Stimulated activated CD4-positive, alpha-beta T cell treated with anti-CD3 and anti-CD28 coated beads, TNF-alpha, amount 100 ng/mL, for 1 hour (primary cell): ENCODE measurements at places on chromosomes 12 and 14.

DNA sequence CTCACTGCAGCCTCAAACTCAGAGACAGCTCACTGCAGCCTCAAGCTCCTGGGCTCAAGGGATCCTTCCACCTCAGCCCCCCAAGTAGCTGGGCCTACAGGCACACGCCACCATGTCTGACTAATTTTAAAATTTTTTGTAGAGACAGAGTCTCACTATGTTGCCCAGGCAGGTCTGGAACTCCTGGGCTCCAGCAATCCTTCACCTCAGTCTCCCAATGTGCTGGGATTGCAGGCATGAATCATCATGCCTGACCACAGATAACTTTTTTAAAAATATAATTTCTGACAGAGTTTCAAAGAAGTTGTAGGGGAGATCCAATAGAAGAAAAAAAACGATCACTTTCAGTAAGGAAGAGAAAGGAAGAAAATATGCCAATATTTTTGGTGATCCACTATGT is 189.7 kb upstream of the CDKN3 start:
- no peak for DNase-seq

- DNase-seq, result no peak
Measured at GRCh38 chr12:12592930-12593329, 18.7 kb upstream of the CREBL2 start.

DNA sequence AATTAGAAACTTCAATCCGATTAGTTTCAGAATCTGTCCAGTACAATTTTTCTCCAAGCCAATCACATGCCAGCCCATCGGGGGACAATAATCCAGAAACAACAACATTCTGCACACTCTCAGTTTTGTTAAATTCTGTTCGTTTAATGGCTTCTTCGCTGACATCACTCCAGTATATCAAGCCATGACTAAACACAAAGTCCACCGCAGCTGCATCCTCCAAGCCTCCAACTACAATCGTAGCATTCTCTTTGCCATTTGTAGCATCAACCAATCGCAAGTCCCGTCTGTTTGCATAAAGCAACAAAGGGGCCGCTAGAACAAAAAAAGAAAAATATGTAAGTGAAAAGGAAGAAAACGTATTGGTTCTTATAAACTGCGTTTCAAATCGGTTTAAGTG is 22.5 kb downstream of the LRP6 start:
- DNase-seq, result no peak

DNA sequence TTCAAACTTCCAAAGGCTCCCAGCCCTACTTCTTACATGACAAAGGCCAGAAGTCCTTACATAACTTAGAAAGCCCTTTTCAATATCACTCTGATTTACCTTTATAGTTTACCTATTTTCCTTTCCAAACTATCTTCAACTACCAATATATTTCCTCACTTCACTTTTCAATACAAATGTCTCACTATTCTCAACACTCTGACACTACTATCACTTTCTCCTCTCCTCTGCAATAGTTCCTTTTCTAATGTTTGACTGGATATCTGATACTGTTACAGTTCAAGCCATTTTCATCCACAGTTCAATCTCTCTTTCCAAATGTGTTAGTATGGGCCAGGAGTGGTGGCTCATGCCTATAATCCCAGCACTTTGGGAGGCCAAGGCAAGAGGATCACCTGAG is 3.3 kb downstream of the SARNP start:
- DNase-seq, result no peak

- no peak for DNase-seq
Measured at GRCh38 chr14:61737915-61738314, 24.3 kb upstream of the SNAPC1 start.

DNA sequence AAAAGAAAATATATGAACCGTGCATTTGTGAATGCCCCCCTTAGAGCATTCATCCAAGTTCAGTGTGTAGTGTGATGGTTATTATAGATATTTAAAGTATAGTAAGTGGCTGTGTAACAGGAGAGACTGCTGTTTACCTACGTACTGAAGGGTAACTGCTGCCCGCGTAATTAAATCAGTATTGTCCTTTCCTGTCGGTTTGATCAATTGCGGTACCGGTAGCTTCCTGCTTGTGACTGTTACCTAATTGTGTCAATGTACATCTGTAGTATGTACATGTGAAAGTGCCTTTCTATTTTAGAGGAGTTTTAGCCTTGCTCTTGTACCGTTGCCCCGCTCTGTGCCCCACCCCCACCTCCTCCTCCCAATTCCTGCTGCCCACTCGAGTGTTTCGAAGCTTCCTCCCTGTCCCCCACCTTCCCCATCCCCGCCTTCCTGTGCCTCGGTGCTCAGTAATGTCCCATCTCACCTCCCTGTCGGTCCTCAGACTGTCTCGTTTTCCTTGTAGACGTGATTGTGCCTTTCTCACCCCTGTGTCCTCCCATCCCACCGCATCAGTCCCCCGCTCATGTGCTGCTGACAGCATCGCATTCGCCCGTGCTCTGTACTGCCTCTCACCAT is 75.0 kb downstream of the KICS2 start:
- DNase-seq, result no peak

DNA sequence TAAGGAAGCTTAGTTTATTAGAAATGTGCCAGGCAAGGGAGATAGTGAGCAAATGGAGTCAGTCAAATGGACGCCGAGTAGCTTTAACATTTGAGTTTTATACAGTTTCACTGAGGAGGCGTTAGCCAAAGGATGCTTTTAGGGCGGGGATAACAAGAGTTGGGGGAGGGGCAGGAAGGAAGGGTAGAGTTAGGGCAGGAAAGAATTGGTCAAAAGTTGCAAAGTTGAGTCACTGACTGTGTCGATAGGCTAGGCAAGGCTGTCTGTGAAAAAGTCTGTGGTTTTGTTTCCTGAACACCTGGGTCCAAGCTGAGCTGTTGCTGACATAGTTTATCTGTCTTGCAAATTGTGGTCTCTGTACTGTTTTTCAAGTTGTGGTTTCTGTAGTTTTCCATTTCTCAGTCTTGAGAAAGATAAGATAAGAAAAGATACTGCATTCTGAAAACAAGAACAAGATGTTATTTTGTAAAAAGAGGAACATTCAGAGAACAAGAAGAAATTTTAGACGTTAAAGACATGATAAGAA is 62.6 kb upstream of the RESF1 start:
- peak; percentile 50 for DNase-seq

GRCh38 chr12:5031958-5032357 is 11.7 kb upstream of the KCNA5 start:
- DNase-seq, result no peak

DNA sequence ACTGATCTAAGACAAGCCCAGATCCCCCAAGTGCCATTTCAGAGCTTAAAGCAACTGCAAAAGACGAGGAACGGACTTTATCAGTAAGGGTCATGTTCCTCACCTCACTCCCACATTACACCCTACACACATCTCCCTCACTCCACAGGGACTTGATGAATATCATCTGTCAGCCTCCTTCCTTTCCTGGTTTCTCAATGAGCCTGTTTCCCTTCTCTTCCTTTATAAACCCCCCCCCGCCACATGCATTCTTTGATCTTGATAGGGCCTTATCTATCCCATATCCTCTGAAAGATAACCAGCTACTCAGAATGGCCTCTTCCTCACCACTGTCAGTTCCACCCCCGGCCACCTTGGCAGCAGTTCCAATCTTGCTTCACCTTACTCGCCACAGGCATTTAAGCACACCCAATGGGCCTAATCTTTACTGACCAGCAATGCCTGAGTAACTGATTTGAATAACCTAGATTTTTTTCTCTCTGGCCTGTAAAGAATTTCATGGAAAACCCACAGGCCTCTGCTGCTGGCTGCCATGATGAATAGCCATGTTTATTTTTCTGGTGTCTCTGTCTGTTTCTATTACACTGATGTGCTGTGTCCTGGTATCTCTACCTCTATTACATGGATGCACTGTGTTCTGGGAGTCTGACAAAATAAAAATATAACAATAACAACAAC is 138.7 kb downstream of the PHLDA1 start:
- no peak for DNase-seq

- DNase-seq, result no peak
Measured at GRCh38 chr12:49827401-49828099, 663 bp downstream of the NCKAP5L start.

- DNase-seq, result no peak
Measured at GRCh38 chr14:24701062-24701461, 67.1 kb upstream of the GZMB start.

DNA sequence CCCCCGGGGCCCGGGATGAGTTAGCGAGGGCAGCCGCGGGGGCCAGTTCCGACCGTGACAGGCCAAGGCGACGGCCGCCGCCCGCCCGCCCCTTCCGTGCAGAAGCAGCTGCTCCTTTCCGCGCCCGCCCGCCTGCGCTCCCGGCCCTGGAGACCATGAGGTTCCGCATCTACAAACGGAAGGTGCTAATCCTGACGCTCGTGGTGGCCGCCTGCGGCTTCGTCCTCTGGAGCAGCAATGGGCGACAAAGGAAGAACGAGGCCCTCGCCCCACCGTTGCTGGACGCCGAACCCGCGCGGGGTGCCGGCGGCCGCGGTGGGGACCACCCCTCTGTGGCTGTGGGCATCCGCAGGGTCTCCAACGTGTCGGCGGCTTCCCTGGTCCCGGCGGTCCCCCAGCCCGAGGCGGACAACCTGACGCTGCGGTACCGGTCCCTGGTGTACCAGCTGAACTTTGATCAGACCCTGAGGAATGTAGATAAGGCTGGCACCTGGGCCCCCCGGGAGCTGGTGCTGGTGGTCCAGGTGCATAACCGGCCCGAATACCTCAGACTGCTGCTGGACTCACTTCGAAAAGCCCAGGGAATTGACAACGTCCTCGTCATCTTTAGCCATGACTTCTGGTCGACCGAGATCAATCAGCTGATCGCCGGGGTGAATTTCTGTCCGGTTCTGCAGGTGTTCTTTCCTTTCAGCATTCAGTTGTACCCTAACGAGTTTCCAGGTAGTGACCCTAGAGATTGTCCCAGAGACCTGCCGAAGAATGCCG is 699 bp downstream of the MGAT2 start:
- peak; percentile 38 for DNase-seq

GRCh38 chr14:84128050-84128449 is 1401.9 kb upstream of the FLRT2 start:
- no peak for DNase-seq

DNA sequence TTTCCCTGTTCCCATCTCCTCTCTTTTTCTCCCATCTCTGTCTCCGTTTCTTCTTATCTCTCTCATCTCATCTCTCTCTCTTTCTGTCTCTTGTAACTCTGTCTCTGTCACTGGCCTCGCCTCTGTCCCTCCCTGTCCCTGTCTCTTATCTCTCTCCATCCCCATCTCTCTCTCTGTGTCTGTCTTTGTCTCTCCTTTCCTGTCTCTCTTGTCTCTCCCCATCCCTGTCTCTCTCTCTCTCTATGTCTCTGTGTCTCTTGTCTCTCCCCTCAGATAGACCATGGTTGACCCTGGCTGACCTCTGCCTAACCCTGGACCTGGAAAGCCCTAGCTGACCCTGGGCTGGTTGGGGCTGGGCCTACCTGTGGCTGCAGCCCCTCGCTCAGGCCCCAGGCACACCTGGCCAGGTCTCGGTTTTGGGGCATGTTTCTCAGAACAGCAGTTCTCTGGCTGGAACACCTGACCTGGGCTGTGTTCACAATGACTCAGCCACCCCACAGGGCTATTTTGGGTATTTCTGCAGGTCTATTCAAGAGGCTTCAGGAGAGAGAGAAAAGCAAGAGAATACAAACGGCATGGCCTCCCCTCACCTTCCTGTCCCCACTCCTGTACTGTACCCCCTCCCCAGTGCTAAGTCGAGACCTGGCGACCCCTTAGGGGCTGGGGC is 174.4 kb downstream of the TMEM121 start:
- DNase-seq, result no peak

- no peak for DNase-seq
Measured at GRCh38 chr14:76715511-76716081, 45.7 kb upstream of the VASH1 start.

GRCh38 chr12:53122961-53123468 is 19.7 kb downstream of the SOAT2 start:
- no peak for DNase-seq

DNA sequence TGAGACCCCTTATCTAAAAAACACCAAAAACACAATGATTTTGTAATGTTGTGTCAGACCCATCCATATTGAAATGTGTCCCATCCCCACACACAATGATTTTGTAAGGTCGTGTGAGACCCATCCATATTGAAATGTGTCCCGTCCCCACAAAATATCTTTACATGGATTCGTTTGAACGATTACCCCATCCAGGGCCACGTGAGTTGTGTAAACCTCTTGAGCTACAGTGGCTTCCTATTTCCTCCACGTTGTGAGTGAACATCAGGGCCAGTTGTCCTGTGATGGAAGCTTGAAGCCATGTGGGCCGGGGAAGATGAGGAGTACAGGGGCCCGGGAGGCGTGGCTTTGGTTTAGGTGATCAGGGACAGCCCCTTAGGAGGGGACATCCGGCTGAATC is 27.0 kb upstream of the ULK1 start:
- no peak for DNase-seq

- no peak for DNase-seq
Measured at GRCh38 chr14:102279282-102279681, 25.7 kb downstream of the MOK start.

- no peak for DNase-seq
Measured at GRCh38 chr12:131915000-131915689, 13.9 kb upstream of the PUS1 start.

- no peak for DNase-seq
Measured at GRCh38 chr12:8566525-8566924, 25.8 kb upstream of the CLEC4E start.

DNA sequence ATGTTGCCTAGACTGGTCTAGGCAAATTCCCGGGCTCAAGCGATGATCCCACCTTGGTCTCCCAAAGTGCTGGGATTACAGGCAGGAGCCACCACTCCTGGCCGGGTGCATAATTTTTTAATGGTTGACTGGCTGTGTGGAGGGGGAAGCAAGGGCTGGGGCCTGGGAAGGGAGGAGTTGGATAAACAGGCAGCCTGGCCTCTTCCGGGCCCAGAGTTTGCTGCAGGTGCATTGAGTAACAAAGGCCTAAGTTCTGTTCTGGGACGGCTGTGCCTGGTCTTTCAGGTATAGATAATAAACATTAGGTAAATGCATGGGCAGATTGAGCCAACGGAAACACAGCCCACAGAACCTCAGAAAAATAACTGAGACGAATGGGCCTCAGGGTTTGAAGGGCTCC is 191.3 kb upstream of the TBX3 start:
- no peak for DNase-seq

DNA sequence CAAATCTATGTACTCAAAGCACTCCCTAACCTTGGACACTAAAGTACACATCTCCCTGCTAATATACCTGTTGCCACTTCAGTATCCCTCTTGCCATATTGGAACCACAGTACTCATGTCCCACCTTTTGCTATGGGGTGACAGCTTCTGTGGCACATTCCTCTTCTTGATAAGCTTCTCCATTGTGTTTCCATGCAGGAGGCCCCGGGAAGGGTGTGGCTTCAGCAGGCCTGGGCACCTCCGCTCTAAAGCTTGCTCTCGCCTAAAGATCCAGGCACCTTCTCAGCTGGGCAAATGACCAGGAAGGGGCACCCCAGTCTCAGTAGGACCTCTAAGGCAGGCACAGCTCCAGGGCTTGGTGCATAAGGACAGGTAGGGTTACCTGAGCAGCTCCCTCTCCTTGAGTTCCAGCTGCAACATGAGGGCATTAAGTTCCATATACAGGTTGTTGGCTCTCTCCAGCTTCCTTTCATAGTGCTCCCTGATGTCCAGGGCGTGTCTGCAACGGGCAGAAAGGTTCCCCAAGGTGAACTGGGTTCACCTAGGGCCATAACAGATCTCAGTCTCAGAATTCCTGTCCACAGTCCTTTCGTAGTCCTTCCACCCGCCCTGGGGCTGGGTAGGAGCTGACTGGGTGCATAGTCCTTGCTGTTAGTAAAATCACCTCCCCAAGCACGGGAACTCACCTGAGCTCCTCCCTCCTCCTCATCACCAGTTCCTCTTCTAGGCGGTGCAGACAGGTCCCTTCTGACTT is 15.9 kb downstream of the MAP3K12 start:
- no peak for DNase-seq

GRCh38 chr12:105698075-105698474 is 367.6 kb downstream of the C12orf75 start:
- DNase-seq, result no peak

- DNase-seq, result no peak
Measured at GRCh38 chr12:28121899-28122655, 68.2 kb upstream of the CCDC91 start.
